Bronchial epithelial cell (primary cell): ENCODE measurements at places on chromosomes 5 and 9.

DNA sequence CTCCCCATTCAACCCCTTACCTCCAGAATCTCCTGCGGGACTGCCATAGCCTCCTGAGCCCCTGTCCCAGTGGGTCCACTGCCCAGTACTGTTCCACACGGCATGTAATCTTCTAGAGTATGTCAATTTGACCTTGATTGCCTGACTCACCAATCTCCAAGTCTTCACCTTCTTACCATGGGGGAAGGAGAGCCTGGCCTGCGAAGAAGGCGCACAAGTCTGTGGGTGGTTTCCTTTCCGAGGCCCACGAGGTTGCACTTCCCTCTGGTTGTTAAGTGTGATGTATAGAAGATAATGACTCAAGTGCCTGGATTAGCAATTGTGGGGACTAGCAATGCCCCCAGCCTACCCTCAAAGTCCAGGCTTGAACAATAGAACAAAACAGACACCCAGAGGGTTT, 8.1 kb upstream of the TENT4A start:
- DNase-seq: no peak

- DNase-seq: no peak
Measured at GRCh38 chr5:73534011-73534644, 31.3 kb downstream of the ANKRA2 start.

DNA sequence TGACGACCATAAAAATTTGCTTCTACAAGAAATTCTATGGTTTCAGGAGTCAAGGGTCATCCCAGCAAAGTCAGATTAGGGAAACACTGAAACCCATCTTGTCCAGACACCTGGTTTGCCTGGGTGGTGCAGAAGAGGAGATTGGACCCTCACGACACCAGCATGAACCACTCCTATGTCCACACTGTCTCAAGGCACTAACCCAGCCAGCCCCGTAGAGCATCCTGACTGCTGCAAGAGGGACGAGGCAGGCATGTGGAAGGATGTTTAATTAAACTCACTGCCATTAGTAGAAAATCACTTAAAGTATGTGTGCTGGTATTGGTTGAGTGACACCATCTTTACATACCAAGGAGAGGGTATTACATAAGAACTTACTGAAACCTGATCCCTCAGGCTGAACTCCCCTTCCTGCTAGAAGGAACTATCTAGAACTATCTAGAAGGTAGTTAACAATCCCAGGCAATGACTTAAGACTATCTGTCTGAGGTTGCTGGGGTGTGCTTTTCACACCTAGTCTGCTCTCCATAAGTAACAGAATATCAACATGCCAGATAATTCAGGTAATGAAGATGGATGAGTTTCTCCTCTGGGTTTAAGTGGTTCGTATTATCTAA, 93.6 kb downstream of the SEMA6A start:
- DNase-seq: no peak

DNA sequence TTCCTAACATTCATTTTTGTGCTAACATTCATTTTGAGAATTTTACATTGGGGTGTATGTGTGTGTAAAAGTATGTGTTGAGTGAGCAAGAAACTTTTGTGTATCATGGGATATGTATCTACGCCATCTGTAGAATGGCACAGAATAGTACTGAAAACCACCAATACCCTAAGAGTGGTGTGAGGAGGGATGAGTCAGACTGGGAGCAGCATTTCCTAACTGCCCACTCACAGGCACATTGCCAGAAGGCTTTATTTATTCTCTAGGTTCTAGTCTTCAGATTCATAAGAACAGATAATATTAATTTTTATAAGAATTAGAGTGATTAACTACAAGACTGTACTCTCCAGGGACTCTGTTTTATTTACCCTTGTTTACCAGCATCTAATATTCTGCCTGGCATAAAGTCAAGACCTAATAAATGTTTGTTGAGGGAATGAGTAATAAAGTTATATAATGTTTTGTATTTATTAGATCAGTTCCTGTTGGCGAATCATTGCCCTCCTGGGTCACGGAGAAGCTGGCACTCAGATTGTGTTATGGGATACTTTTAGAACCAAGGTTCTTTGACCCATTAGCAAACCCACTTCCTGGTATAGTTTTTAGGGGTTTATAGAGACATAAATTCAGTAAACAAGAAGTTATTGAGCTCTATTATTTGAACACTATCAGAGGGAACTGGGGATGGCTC, 159.1 kb upstream of the PPP2R2B start:
- peak; percentile 97 for DNase-seq

- no peak for DNase-seq
Measured at GRCh38 chr9:18970393-18970792, 62.6 kb downstream of the SAXO1 start.

- peak; percentile 83 for DNase-seq
Measured at GRCh38 chr5:72166070-72166979, 59.0 kb downstream of the MAP1B start.

DNA sequence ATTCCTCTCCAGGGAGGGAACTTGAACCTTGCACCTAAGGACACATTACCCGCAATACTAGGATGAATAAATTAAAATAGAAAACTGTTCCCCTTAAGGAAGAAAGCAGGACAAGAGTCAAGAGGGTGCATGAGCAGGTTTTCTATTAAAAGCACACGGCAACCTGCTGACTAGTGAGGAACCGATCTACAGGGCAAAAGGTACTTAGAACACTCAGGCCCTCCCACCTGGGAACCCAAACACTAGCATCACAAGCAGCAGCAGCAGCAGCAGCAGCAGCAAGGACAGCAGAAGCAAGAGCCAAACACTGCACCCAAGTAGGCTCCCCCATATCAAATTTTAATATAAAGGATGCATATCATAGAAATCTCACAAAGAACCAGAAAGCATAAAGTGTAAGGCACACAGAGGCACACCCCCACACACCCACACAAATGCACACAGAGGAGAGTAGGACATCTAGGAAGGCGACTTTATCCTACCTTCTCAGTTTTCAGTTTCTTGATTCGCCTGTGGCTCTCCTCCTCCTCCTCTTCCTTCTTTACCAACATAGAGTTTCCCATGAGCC, 2.8 kb downstream of the ZNF608 start:
- DNase-seq: peak; percentile 29
